Natural killer cell (primary cell): ENCODE measurements at places on chromosomes 3 and 15.

- no peak for DNase-seq
These were observed 185.2 kb downstream of the ANXA2 start for GRCh38 chr15:60212536-60212935.

DNA sequence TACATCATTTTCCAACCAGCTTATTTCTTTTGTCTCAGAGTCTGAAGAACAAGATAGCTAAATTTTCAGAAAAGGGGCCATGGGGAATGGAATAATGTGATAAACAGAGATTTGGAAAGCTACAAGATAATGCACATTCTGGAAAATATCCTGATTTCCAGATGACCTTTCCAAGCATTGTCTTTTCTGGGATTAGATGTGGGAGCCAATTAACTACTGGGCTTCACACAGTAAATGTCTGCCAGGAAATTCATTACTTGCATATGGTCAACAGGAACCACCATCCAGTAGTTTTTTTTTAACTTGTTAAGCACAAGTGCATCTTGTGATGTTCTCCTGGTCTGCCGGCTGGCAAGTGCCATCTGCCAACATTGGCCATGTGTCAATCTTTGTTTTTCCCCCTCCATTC lies 131.1 kb upstream of the BFSP2 start:
- DNase-seq: no peak

DNA sequence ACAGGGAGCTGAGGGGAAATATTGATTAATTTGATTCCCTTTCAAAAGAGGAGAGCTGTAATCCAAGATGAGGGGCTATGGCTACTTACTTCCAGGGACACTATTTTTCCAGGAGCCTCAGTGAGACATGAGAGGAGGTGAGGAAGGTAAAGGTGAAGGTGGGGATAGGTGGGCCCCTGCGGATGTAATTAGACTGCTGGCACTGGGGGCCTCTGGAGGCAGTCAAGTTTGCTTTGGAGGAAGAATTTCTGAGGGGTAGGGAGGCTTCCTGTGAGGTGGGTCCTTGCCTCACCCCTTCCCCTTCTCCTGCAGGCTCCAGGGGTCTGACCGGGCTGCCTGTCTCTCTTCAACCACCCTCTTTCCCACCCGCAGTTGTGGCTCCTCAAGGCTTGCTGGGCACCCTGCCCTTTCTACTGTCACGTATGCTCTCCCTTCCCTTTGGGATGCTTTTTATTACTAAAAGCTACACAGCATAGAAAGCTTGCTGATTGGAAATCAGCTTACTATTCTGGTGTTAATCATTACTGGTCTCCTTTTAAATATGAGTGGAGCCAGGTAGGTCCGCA lies 22.5 kb downstream of the GASK1A start:
- no peak for DNase-seq

GRCh38 chr3:64375737-64376136 lies 150.5 kb upstream of the PRICKLE2 start:
- DNase-seq: no peak

DNA sequence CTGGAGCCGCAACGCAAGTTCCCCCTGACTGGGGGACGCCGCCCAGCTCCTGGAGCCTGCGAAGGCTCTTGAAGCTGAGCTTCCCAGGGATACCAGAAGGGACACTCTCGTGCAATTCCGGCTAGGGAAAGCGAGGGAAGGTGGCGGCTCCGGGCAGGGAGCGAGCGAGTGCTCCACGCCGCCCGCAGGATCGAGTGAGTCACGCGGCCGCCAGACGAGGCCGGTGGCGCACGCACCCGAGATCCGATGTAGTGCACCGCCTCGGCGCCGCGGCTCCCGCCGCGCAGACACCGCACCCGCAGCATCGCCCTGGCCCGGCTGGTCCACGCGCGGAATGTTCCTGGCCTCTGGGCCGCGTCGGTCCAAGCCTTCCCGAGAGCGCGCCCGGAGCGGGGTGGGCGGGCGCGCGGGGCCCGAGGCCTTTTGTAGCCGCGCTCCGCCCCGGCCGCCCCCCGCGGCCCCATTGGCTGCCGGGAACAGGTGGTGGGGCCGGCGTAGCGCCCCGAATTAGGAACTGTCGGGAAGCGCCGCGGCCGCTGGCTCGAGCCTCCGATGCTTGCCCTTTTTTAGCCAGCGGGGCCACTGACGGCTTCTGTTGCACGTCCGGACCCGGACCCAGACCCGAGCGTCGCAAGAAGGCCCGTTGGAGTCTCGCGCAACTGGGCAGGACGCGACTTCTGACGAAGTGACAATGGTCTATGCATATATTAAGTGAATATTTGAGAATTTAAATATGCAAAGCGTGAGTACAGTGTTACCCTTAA lies at the start of gene GATM:
GATM (minus strand) TSS at position 396 of the 764 bp plus-strand sequence; CDS start at position 305, 91 bp downstream.
- DNase-seq: peak; percentile 55
